Pulmonary artery endothelial cell (primary cell): ENCODE measurements at places on chromosomes 2 and 18. TPM values are rescaled to one million over a fixed set of nuclear protein-coding genes. Genes with fewer than 3 reads are reported as not detected.

Gene GCG
- not detected in 2 replicates for total RNA-seq

Gene LANCL1
- total RNA-seq = 29.4 and 32.9 TPM in 2 replicates

Gene ANKRD23
- 0.46 and 1.3 TPM in 2 replicates for total RNA-seq

Gene CFC1
- total RNA-seq = not detected in 2 replicates

Gene C2orf72
- not detected in 2 replicates for total RNA-seq

Gene SMAD4
- total RNA-seq = 80.6 and 123 TPM in 2 replicates

Gene CHRND
- not detected in 2 replicates for total RNA-seq
